Fibroblast of skin of left quadriceps (primary cell): ENCODE measurements at places on chromosomes 13 and 19.

GRCh38 chr13:81377921-81378320, 1037.0 kb upstream of the SPRY2 start:
- no peak for DNase-seq

DNA sequence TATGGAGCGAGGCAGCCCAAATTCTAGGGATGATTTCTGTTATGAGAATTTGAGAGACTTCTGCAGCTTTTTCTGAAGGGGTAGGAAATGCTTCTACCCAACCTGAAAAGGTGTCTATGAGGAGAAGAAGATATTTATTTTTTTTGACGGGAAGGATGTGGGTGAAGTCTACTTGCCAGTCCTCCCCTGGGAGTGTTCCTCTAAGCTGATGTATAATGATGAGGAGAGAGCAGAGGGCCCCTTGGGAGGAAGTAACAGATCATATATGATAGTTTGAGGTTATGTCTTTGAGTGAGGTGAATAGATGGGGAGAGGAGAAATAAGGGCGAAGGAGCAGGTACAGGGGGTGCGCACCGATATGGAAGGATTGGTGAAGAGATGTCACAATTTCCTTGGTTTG, 910.6 kb upstream of the SLITRK5 start:
- DNase-seq: no peak

DNA sequence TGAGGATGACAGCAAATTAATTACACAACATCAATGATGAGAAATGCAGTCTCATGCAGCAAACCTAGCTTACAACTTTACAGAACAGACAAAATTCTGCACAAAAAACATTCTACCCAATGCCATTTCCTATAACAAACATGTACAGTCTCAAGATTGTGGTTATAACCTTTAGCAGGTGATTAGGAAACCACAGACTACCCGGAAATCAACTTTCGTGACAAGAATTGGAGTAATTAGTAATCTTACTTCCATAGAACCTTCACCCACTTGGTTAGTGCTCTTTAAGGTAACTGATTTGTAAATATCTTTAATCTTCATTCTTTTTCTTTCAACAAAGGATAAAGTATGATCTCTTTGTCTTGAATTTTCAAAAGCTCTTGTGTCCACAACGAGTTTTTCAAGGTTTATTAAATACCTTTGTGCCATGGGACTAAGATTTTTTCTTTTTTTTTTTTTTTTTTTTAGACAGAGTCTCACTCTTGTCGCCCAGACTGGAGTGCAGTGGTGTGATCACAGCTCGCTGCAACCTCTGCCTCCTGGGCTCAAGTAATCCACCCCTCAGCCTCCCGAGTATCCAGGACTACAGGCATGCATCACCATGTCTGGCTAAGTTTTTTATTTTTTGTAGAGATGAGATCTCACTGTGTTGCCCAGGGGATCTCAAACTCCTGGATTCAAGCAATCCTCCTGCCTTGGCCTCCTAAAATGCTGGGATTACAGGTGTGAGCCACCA, 78.8 kb downstream of the MAP4K1 start:
- no peak for DNase-seq

GRCh38 chr19:6663236-6664201, 6.4 kb downstream of the TNFSF14 start:
- DNase-seq: no peak

DNA sequence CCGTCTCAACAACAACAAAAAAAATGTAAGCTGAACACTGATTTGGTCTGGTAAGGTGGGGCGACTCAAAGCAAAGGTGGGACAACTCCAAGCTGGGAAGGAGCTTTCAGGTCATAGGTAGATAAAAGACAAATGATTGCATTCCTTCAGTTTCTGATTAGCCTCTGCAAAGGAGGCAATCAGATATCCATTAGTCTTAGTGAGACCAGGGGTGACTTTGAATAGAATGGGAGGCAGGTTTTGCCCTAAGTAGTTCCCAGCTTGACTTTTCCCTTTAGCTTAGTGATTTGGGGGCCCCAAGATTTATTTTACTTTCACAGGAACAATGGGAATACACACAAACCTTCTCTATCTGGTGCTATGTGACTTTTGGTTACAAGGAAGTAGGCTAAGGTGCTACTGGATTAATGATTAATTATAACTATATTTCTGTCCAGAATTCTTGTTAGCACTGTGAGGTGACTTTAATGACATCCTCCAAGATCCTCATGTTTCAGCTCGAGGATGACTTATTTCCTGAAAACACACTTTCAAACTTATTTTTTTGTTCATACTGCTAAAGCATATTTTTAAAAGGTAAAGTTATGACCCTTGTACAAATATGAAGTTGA, 10.6 kb upstream of the MTRF1 start:
- DNase-seq: no peak

DNA sequence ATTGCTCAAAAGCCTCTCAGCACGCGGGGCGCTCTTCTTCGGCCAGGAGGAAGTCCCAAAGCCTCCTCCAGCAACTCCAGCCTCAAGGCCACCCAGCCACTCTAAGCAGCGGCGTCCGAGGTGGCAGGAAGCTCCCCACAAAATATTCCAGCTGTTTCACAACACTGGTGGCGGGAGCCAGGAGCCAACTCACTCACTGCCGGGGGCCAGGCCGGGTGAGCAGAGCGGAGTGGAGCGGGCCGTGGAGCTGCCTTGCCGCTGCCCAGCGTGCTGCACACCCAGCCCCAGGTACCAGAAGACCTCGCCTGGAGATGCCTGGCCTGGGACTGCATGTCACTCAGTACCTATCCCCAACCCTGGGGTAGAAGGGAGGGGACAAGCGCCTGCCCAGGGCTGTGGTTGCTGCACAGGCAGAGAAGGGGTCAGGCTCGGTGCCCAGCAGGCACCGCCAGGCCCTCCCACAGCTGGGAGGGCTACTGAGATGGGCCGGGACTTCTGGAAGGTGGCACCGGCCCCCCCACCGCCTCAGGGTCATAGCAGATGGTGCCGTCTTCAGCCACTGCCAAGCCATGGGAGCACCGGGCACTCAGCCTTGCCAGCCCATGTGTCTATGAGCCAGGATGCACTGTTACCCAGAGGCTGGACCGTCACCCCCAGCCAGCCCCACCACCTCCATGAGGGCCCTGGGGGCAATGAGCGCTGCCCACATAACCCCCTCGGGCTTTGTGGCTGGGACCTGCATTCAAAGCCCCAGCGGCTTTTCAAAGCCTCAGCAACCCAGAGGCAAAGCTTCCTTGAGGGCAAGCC, 59.2 kb downstream of the MLLT1 start:
- DNase-seq: no peak

DNA sequence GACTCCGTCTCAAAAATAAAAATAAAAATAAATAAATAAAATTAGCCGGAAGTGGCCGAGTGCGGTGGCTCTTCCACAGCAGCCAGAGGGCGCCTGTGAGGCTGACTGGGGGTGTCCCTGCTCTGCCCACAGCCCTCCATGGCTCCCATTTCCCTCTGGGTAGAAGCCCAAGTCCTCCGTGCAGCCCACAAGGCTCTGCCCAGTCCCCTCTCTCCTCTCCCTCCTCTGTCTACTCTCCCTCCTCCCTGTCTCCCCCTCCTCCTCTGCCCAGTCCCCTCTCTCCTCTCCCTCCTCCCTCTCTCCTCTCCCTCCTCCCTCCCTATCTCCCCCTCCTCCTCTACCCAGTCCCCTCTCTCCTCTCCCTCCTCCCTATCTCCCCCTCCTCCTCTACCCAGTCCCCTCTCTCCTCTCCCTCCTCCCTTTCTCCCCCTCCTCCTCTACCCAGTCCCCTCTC, 20.4 kb downstream of the MISP start:
- no peak for DNase-seq

GRCh38 chr19:18594824-18595373, 6.3 kb downstream of the REX1BD start:
- no peak for DNase-seq

DNA sequence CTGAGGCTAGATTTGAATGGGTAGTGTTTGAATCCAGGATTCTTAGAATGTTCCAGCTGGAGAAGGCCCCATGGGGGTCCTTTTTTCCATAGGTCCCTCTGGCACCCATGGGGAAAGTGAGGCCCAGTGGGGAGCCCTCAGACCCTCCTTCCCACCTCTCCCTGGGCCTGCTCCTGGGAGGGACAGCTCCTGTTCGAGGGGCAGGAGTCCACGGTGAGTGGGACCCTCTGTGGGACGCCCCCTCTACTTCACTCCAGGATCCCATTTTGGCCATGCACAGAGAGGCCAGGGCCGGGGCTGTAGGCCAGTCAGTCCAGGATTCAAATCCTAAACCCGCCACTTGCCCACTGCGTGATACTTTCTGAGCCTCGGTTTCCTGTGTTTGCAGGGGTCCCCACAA, 7.6 kb downstream of the MEF2B start:
- no peak for DNase-seq

DNA sequence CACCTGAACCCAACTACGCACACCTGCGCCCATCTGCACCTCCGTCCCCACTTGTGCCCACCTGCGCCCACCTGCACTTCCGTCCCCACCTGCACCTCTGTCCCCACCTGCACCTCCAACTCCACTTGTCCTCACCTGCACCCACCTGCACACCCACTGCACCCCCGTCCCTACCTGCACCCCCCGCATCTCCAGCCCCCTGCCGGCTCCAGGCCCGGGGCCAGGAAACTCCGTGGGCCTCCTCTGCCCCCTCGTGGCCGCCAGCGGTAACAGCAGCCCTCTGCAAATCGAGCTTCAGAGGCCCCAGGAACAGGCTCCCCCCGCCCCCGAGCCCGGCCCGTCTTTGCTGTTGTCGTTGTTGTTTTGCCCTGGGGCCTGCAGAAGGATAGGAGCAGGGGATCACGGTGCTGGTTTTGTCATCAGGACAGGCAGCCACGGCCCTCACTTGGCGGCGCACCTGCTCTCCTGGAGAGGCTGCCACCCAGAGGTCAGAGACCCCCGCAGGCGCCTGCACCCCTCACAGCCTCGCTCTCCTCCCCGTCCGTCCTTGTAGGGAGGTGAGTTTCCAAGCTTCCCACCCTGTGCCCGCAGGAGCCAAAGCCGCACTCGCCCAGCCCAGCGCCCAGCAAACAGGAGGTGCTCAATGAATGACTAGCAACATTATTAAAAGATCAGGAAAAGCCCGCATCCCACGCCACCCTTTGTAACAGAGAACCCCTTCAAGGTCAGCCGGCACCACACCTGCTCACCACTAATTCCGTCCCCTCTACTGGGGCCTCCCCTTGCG, 65.4 kb downstream of the GNG7 start:
- no peak for DNase-seq
